ENCODE measurements at places on chromosomes 12 and 14.

GRCh38 chr12:104457746-104458693 is 1.3 kb downstream of the CHST11 start:
- DNase-seq = peak; percentile 49

GRCh38 chr12:89817501-89818226 is 109.0 kb upstream of the ATP2B1 start:
- DNase-seq = no peak

GRCh38 chr12:28937196-28937595 is 211.9 kb upstream of the FAR2 start:
- DNase-seq = no peak

GRCh38 chr14:61973981-61974380 is 211.8 kb downstream of the SNAPC1 start:
- no peak for DNase-seq

DNA sequence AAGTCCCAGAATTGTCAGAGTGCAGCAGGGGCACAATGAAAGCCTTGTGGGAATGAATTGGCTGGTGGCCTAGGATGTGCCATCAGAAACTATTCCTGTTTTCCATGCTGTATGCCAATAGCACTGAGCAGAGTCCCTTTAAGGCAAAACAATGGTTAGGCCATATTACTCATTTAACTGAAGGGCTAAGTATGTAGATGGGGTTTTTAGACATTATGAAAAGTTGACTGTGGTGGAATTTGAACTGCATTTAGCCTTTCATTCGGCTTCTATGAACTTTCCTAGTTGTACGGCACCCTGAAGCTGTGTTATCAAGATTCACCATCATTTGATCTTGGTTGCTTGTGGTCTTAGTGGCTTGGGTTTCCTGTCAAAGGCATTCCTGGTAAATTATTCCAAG is 24.8 kb downstream of the IL26 start:
- no peak for DNase-seq

- no peak for DNase-seq
Measured at GRCh38 chr14:89078021-89078795, 253.8 kb downstream of the TTC8 start.

DNA sequence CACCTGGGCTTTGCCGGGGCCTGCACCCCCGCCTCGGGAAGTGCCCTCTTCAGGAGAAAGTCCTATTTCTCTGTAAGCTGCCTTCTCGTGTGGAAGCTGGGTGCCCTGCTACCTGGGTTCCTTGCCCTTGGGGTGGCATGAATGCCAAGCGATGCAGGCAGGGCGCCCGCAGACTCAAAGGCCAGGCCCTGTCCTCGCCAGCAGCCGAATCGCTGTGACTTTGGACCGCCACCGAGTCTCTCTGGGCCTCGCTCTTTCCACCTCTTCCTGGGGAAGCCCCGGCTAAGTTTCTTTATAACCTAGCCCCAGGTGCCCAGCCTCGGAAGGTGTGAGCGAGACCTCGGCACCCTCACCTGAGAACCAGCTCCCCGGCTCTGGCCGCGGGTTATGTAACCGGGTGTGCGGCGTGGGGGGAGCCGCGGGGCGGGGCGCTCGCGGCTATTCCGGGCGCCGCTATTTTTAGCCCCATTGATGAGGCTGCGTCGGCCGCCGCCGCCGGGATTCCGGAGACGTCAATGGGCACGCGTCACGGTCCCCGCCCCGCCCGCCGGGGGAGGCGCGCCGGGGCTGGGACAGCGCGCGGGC is 14.6 kb upstream of the NR4A1 start:
- peak; percentile 87 for DNase-seq

- no peak for DNase-seq
Measured at GRCh38 chr14:55929136-55929535, 189.1 kb upstream of the PELI2 start.

GRCh38 chr12:9881988-9882387 is 699 bp downstream of the KLRF2 start:
- DNase-seq = no peak

DNA sequence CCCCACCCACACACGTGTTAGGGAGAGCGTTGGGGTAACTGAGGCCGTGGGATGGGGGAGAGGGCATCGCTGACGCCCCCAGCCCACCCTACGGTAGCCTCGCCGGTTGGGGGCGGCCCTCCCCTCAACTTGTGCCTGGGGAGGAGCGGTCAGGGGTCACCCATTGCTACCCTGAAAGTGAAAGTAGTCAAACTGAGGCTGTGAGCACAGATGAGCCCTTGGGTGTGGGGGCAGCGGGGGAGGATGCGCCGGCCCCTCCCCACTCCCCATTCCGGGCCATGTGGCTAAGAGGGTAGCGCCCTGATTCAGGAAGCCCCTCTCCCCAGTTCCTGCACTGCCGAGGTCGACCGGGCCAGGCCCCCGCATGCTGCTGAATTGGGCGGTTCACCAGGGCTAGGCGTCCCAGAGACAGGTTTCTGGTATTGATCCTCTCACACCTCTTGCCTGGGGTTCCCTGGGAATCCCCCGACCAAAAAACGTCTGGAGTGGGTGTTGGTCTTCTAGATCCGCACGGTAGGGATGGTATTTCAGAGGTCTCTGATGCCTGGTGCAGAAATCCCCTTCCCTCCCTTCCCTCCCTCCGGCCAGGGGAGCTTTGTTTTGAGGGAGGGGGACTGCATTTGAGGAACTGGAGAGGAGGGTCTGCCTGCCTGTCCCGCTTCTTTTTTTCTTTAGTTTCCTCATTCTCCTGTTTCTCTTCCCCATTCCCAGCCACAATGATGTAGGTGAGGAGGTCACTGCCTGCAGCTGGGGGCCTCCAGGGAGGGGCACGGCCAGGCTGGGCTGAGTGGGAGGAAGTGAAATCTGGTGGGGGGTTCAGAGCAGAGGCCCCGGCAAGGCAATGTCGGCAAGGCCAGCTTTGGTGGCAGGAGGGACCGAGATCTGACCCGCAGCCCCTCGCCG is 1.0 kb downstream of the SH2B3 start:
- DNase-seq = peak; percentile 40

DNA sequence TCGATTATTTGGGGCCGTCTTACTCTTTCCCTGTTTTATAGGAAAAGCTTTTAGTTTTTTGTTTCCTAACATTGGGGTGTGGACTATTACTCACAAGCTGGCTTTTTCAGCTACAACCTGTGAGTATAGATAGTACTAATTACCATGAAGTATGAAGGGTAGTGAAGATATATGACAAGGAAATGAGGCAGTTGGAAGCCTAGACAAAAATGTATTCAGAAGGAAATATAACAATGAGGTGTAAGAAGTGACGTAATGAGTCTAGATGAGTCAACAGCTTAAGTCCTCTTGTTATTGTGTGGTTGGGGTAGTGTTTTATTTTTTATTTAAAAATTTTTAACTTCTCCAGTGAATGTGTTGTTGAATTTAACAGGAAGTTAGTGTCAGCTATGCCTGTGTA is 804.5 kb downstream of the NRXN3 start:
- DNase-seq = no peak

DNA sequence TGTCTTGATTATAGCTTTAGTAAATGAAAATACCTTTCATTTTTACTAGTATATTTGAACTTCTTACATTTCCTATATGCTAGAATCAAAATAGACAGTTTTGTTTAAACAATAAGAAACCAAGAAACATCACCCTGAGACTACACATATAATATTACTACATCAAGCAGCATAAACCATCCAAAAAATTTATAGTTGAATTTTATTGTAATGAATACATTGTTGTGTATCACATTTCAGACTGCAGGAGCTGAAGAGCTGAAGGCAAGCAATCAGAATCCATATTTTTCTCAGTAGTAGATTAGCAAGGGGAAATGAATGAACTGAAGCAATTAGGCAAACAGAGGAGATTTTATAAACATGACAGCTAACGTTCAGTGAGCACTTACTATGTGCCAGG is 379.2 kb downstream of the BTG1 start:
- DNase-seq = no peak

GRCh38 chr12:109653890-109654289 is 59.7 kb upstream of the FAM222A start:
- DNase-seq = no peak

GRCh38 chr12:122949405-122949804 is 16.9 kb downstream of the ABCB9 start:
- no peak for DNase-seq

DNA sequence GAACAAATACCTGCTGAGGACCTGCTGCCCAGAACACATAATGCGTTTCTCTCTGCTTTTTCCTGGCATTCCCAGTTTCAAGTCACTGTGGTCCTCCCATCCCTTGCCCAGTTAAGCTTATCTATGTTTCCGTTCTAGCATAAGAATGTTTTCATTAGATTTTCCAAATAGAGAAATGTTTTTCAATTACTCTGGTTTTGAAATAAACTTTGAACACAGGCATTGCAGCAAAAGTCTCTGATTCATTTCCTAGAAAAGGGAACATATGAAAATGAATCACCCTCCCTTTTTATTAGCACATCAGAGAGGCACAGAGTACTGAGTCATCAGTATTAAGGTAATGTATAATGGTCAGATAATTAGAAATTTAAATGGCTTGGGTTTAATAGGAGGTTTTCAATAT is 201.1 kb upstream of the TMEM260 start:
- DNase-seq = no peak

DNA sequence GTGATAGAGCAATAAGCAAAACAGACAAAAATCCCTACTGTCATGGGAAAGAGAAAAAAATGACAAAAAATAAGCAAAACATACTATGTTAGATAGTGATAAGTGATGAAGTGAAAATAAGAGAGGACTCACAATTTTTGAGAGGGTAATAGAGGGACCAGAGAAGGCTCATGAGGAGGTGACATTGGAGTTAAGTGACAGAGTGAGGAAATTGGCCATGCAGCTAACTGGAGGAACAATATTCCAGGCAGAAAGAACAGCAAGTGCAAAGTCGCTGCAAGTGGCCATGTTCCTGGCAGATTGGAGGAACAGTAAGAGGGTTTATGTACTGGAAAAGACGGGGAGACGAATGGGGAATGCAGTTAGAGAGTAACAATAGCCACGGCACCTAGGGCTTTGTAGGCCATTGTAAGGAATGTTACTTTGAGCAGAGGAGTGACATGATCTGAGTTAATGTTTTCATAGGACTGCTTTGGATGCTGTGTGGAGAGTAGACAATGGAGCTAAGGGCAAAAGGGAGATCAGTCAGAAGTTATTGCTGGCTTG is 1.4 kb upstream of the SAV1 start:
- no peak for DNase-seq

DNA sequence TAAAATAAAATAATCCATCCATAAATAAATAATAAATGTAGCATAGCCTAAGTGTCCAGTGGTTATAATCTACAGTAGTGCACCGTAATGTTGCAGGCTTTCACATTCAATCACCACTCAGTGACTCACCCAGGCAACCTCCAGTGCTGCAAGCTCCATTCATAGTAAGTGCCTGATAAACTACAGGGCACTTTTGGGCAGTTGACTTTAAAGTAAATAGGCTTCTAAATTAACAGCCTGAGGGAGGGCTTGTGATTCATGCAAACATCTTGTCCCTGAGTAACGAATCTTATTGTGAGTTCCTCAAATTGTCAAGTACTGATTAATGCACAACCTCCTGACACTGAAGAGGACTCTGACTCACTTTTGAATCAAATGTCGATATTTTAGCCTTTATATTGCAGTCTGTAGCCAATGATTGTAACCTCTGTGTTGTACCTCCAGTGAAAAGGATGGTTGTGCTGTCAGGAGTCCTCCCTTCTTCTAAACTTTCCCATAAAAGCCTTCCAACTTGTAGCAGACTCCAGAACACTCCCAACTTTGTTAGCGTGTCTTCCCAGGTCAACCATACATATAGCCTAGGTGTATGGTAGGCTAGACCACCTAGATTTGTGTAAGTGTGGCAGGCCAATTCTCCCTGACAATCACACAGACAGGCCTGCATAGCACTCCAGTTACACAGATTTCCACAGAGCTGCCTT is 55.0 kb upstream of the BICD1 start:
- DNase-seq = no peak

GRCh38 chr12:122841544-122842321 is 6.5 kb downstream of the HIP1R start:
- DNase-seq = no peak

GRCh38 chr12:57118711-57119271 is 7.6 kb upstream of the STAT6 start:
- no peak for DNase-seq

DNA sequence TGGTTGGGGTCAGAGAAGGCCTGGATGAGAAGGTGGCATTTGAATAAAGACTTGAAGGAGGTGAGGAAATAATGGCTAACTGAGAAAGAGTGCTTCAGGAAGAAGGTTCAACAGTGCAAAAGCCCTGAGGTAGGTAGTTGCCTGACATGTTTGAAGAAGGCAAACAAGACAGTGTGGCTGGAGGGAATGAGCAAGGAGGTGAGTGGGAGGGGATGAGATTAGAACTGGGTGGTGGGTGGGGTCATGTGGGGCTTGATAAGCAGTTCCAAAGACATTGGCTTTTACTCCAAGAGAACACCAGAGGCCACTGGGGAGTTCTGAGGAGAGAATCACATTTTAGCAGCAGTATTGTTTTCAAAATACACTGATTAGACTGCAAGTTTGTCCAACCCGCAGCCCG is 50.5 kb downstream of the HSPB8 start:
- no peak for DNase-seq

GRCh38 chr14:105858676-105859025 is 332.3 kb downstream of the TMEM121 start:
- no peak for DNase-seq

DNA sequence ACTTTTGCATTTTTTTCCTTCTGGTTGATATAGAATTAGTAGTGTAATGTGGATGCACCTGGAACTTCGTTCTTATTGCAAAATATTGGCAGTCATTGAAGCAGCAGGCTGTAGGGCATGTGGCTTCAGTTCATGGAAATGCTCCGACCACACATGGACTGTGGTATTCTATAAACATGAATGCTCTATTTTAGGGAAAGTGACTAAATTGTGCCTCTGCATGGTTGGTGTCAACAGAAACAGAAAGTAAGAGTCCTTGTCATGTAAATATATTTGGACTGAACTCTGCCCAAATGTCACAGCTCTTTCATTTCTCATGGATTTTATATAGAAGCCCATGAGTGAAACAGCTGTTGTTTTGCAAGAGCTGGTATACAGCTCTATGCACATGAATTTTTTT is 917.0 kb downstream of the LRFN5 start:
- no peak for DNase-seq

DNA sequence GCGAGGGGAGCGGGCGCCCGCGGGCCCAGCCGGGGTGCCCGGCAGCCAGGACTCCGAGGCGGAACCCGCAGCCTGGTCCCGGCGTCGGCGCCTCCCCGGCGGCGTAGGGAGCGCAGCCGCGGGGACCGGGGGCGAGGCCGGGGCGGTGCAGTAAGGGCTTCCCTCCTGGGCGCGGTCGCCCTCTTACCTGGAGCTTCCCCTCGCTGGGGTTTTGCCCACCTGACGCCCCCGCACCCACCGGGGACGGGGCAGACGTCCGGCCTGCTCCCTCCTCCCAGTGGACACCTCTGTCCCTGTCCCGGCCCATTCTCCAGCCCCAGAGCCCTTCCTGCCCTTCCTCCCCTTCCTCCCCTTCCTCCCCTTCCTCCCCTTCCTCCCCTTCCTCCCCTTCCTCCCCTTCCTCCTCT is 413 bp upstream of the TUBA1C start:
- peak; percentile 42 for DNase-seq

DNA sequence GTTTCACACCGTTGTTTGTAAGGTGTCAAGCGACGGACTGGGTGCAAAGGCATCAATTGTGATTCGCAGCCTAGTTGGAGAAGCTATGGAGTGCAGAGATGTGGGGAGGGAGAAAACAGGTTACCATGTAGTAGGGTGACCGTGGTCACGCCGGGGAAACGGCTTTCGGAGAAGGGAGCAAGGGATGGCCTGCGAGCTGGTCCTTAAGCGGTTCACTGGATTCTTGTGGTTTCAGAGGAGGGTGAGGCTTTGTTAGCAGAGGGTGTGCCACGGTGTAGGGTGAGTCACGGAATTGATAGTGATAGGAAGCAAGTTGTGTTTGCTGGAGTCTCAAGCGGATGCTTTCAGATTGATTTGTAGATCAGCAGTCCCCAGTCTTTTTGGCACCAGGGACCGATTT is 2.3 kb downstream of the PIWIL1 start:
- no peak for DNase-seq

Measured in naive thymus-derived CD8-positive, alpha-beta T cell (primary cell).